ENCODE measurements at places on chromosomes 12 and 14.
A peak's percentile ranks its signal among the peaks of the same experiment; 100 is the strongest.

DNA sequence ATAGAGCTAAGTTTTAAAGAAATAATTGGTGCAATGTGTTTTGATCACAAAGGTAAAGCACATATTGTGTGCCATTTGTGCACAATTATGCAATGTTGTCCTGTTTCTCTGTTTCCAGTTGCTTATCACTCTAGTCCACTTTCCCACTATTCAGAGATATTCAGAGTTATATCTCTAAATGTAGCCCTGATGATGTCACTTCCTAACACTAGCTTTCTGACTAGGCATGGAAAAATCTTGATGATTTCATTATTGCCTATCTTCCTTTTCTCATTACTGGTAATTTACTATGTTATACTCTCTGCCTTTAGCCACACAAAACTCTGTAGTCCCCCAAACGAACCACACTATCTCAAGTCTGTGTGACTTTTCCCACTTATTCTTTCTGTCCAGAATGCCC is 221.2 kb downstream of the TRHDE start:
- no peak for DNase-seq

DNA sequence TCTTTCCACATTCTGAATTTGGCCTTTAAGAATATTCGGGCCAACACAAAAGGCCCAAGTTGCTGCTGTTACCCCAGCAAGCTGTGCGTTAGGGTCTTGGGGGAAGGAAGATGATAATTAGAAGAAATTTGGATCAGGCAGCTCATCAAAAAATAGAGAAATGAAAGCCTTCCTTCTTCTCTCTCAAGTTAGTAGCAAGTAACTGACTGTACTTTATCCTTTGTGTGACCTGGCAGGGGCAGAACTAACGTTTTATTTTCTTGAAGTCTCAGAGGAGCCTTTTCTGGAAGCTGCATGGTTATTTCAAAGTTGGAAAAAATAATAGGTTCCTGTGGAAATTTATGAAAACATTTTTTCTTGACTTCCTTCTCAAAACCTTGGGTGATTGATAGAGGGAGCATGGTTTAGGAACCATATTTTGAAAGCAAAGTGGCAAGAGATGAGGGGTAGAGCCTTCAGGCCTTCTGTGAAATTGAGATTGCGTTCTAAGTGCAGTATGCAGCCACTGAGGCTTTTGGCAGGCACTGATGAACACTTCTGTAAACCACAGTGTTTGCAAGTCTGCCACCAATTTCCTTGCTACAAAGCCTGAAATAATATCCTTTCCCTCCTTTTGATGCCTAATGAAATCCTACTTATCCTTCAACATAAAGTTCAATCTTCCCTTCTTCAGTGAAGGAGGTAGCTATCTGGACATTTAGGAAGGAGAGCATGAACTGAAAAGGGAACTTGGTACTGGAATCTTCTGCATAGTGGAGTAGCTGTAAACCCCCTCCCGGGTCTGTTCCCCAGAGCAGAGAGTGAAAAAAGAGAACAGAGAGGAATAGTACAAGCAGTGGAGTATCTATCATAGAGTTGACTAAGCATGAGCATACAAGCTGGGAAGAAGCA is 123.2 kb downstream of the FGD4 start:
- DNase-seq = no peak

DNA sequence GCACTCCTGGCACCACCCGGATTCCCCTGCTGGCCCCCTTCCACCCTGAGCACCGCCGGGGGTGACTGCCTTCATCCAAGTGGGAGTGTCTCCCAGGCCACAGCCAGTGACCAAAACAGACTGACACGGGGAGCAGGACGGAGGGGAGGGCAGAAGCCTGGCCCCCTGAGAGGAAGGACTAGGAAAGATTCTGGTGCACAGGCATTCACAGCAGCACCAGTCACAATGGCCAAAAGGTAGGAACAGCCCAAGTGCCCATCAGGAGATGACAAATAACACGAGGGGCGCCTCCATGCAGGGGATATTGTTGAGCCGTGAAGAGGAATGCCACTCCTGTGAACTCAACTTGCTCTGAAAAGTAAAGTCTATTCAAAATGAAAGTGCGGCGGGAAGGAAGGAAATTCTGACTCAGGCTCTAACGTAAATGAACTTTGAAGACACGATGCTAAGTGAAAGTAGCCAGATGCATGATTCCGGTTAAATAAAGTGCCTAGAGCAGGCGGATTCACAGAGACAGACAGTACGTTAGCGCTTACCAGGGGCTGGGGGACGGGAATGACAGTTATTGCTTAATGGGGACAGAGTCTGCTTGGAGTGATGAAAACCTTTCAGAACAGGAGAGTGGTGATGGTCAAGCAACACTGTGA is 146.1 kb upstream of the NCOR2 start:
- peak; percentile 24 for DNase-seq

DNA sequence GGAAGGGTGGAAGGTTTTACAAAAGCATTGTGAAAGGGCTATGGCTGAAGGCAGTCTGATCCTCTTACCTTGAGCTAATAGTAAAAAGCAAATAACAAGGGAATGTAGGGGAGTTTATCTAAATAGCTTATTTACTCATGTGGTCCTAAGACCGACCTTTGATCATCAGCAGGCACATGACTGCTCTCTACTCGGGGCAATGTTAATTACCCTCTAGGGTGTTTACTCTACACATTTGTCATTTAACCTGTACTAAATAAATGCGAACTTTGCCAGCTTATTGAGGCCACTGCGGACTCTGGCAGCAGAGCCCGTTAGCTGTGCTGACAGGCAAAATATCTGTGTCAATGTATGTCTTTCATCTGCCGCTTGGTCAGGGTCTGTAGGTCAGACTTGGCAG is 768.3 kb upstream of the ATXN7L3B start:
- DNase-seq = no peak

GRCh38 chr14:82854131-82854530 is 1320.5 kb upstream of the SEL1L start:
- DNase-seq = no peak

DNA sequence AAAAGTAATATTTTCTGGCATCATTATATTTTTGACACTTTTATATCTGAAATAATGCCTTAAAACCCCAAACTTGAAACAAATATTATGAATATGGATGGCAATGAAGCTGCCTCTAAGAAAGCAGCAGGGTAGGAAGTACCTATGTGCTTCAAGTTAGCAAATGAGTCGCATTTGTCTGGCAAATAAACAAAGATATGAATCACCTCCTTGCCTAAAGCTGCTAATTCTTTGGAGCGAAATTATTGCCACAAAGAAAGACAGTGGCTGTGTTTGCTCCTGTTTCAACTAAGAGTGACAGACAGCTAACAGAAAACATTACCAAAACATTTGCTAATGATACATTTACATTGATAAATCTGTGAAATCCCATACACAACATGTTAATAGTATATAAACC is 854.9 kb downstream of the RPS29 start:
- no peak for DNase-seq

DNA sequence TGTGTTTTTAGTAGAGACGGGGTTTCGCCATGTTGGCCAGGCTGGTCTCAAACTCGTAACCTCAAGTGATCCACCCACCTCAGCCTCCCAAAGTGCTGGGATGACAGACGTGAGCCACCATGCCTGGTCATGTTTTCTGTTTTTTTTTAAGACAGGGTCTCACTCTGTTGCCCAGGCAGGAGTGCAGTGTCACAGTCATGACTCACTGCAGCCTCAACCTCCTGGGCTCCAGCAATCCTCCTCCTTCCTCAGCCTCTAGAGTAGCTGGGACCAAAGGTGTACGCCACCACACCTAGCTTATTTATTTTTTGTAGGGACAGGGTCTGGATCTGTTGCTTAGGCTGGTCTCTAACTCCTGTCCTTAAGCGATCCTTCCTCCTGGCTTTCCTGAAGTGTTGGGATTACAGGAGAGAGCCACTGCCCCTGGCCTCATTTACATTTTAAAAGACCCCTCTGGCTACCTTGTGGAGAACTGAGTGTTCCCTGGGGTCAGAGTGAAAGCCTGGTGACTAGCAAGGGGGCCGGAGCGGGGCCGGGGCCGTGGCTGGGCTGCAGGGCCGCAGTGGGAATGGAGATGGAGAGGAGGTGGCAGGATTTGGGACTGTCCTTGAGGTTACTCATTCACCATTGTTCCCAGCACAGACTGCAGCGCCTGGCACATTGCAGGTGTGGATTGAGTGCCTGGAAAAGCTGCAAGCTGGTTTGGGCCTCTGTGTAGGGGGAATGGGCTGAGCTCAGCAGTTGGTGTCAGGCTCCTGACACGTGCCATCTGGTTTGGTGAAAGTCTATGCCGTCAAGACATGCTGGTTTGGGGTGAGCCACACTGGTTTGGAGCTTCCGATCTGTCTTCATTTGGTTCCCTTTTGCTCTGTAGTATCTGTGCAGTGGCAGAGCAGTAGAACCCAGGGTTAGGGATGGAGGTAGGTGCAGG is 18.1 kb downstream of the KMT5A start:
- DNase-seq = no peak

DNA sequence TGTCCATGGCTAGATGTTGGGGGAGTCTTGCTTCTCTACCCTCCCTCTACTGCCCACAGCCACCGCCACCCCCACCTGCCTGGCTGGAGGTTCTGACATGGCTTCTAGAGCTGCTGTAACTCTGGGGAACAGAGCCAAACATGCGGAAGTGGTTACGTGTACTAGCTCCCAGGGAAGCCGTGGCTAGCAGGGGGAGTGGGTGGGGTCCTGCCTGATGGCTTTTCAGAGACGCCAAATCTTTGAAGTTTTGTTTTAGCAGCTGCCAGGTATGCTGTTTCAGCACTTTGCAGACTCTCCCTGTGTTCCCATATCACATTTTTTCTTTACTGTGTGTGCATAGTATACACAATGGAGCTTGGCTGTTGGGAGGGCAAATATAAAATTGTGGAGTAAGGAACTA is 150.3 kb downstream of the TGFB3 start:
- DNase-seq = no peak

DNA sequence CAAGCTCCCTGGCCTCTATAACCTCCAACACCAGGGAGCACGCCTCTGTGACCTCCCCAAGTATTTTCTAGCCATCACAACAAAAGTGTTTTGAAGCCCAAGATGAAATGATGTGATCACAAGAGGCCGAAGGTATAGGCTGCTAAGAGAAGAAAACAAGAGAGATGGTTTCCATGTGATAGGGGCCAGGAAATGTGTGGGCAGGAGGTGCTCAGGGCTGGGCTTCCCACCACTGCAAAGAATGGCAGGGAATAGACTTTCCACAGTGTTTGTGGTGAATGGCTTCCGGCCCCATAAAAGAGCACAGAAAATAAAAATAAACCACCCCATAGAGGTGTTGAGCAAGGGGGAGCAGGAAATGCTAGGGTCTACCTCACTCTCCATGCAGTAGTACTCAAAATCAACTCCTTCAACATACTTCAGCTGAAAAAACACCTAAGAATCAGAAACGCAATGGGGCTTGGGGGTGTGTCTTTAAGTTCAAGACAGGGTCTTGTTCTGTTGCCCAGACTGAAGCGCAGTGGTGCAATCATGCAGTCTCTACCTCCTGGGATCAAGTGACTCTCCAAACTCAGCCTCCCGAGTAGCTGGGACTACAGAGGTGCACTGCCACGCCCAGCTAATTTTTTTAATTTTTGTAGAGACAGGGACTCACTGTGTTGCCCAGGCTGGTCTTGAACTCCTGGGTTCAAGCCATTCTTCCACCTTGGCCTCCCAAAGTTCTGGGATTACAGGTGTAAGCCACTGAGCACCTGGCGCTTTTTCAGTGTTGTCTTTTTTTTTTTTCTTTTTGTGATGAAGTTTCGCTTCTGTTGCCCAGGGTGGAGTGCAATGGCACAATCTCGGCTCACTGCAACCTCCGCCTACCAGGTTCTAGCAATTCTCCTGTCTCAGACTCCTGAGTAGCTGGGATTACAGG is 27.1 kb downstream of the DAD1 start:
- peak; percentile 50 for DNase-seq

DNA sequence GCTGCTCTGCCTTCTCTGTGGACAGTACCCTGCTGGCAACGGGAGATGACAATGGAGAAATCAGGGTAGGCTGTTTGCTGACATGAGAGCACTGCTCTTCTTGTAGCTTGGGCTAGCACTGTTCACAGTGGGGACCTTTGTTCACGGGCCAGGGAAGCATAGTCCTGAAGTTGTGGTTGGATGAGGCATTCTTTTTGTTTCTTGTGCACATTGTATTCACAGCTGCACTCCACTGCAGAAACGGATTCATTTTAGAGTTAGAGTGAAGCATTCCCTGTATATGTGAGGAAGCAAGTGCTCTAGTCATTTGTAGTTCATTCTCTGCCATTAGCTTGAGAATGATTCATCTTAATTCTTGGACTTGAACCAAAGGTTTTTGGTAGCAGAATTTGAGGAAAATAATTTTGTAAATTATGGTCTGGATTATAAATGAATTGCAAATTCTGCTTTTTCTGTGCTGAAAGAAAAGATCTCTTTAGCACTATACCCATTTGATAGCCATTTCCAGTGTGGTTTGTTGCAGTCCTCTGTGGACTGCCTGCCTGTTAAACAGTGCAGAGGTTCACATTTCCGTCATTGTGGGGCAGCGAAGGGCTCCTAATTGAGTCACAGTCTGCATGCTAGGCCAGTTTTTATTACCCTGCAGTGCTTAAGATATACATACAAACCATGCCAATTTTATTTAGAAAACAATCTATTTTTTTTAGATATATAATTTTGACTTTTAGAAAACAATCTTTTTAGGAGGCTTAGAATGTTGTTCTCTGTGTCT is 80.6 kb downstream of the APAF1 start:
- DNase-seq = no peak

GRCh38 chr14:58484176-58484575 is 56.7 kb downstream of the KIAA0586 start:
- DNase-seq = no peak

DNA sequence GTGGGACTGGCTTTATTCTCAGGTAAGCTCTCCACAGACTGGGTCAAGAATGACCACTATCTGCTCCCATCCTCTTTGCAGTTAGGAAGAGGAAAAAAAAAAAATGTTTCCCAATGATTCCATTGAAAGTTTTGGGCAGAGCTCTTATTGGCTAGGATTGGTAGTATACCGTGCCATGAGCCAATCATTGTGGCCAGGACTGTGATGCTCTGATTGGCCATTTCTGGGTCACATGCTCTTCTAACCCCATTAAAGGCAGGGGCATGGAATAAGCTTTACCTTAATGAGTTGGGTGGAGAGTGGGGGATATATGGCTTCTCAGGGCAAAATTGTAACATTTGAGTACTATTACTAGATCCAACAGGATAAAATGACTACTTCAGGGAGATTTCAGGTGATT is 49.4 kb upstream of the WSCD2 start:
- no peak for DNase-seq

GRCh38 chr12:59027199-59027598 is 106.9 kb upstream of the LRIG3 start:
- DNase-seq = no peak

DNA sequence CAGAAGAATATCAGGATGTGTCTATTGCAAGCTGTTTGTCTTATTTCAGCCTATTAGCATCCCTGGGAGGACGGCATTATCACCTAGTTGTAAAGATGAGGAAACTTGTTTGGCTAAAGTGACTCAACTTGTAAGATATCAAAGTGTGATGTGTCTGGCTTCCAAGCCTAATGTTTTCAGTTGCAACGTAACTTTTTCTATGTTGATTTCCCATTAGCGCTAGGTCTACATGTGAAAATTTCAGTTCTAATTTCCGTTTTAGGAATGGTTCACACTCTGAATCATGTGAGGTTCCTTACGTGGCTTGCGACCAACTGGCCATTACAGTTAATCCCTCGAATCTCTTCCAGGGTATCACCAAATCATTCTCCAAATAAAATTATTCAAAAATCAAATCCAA is 58.0 kb downstream of the LLPH start:
- no peak for DNase-seq

- no peak for DNase-seq
Observed at GRCh38 chr12:87344699-87345098, 684.5 kb downstream of the C12orf50 start.

GRCh38 chr14:101729382-101729781 is 32.1 kb upstream of the PPP2R5C start:
- DNase-seq = no peak
